Natural killer cell treated with Interleukin-12 subunit alpha and Interleukin-12 subunit beta and Interleukin-15 and Interleukin-18, amount 100 ng/mL, for 72 hours (primary cell): ENCODE measurements at places on chromosomes 13 and 19. TPM values are rescaled to one million over a fixed set of nuclear protein-coding genes. Genes with fewer than 3 reads are reported as not detected.
A peak's percentile ranks its signal among the peaks of the same experiment; 100 is the strongest.

MZF1 gene
- 20.9 TPM for total RNA-seq

SIAH3 gene
- not detected for total RNA-seq

TLE5 gene
- 309 TPM for total RNA-seq

CEBPG gene
- 26.3 TPM for total RNA-seq

CEACAM4 gene
- not detected for total RNA-seq

ZNF439 gene
- 13.9 TPM for total RNA-seq

GRCh38 chr19:41933693-41934426 lies 5.6 kb upstream of the ERFL start:
- peaks cover 40% of the 10 kb centered on the region for H3K4me1 ChIP-seq
- H3K36me3 ChIP-seq, result no peaks in the 10 kb centered on the region
- no peak overlapping the region for H3K4me3 ChIP-seq

DNA sequence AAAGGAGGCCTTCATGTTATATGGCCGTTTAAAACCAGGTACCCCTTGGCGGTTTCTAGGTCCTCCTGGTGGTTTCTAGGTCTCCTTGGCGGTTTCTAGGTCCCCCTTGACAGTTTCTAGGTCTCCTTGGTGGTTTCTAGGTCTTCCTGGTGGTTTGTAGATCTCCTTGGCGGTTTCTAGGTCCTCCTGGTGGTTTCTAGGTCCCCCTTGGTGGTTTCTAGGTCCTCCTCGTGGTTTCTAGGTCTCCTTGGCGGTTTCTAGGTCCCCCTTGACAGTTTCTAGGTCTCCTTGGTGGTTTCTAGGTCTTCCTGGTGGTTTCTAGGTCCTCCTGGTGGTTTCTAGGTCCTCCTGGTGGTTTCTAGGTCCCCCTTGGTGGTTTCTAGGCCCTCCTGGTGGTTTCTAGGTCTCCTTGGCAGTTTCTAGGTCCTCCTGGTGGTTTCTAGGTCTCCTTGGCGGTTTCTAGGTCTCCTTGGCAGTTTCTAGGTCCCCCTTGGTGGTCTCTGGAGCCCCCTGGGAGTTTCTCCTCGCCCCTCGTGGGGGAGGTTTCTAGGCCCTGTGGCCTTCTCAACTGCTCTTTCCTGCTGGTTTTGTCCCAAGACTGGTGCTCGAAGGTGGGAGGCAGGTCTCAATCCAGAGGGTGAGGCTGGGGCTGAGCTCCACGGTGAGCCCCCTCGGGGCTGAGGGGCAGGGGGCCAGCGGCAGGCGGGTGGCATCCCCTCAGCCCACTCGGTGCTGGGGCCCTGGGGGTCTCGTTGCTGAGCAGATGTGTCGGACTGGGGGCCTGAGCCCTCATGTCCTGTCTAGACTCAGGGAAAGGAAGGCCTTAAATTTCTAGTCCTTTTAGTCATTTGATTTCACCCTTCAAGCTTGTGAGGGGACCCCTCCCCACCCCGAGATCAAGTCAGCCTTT lies 8.0 kb downstream of the HCN2 start:
- H3K4me3 ChIP-seq, result no peak overlapping the region
- H3K4me1 ChIP-seq, result no peaks in the 10 kb centered on the region
- no peaks in the 10 kb centered on the region for H3K27me3 ChIP-seq
- DNase-seq, result no peak
- H3K27ac ChIP-seq, result no peak overlapping the region

DNA sequence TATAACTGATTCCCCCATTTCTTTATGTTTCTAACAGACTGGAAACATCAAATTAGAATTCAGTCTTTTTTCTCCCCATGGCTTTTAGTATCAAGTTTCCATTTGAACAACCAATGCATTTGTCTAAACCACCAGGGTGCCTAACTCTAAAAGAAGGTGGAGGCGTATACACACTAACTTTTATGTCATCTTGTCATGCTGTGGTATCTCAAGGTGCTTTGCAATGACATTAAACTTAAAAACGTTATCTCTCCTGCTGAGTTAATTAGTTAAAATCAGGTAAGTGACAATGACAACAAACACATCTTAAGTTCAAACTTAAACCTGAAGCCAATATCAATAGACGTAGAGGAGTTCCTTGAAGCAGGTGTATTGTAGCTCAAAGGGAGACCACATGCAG lies 1001.7 kb downstream of the PCDH17 start:
- no peak overlapping the region for H3K4me3 ChIP-seq
- no peak for DNase-seq
- H3K36me3 ChIP-seq, result no peaks in the 10 kb centered on the region
- no peaks in the 10 kb centered on the region for H3K27me3 ChIP-seq
- H3K4me1 ChIP-seq, result no peaks in the 10 kb centered on the region

GRCh38 chr19:18049385-18049784 lies 37.3 kb downstream of the IL12RB1 start:
- H3K4me3 ChIP-seq, result no peak overlapping the region
- peaks cover 16% of the 10 kb centered on the region for H3K27me3 ChIP-seq
- no peaks in the 10 kb centered on the region for H3K36me3 ChIP-seq
- no peak for DNase-seq
- no peak overlapping the region for H3K27ac ChIP-seq

GRCh38 chr13:106078191-106078590 lies 457.3 kb downstream of the EFNB2 start:
- no peaks in the 10 kb centered on the region for H3K36me3 ChIP-seq
- no peaks in the 10 kb centered on the region for H3K4me1 ChIP-seq
- DNase-seq, result no peak
- no peak overlapping the region for H3K27ac ChIP-seq
- H3K4me3 ChIP-seq, result no peak overlapping the region

DNA sequence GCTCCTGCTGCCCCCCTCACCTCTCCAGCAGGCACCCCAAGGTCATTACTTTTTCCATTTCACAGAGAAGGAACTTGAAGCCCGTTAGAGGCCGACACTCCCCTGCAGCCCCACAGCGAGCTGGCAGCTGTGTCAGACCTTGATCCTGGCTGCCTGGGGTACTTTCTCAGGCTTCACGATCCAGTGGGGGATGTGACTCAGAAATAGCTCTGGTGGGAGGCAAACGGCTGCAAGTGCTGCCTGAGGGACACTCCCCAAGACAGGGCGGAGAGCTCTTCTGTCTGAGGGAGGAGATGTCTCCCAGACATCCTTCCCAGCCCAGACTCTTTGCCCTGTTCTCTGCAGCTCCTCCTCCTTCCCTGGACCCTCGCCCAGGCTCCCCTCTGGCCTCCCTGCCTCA lies 4.8 kb downstream of the TSKS start:
- H3K27me3 ChIP-seq, result no peaks in the 10 kb centered on the region
- no peak for DNase-seq
- no peak overlapping the region for H3K27ac ChIP-seq
- no peak overlapping the region for H3K4me3 ChIP-seq

GRCh38 chr13:94878602-94879165 lies 166.3 kb upstream of the SOX21 start:
- H3K4me1 ChIP-seq, result no peaks in the 10 kb centered on the region

- no peak for DNase-seq
- H3K36me3 ChIP-seq, result no peaks in the 10 kb centered on the region
- H3K27ac ChIP-seq, result no peak overlapping the region
- peaks cover 6% of the 10 kb centered on the region for H3K4me1 ChIP-seq
Measured at GRCh38 chr13:110648848-110649421, 33.6 kb downstream of the NAXD start.

DNA sequence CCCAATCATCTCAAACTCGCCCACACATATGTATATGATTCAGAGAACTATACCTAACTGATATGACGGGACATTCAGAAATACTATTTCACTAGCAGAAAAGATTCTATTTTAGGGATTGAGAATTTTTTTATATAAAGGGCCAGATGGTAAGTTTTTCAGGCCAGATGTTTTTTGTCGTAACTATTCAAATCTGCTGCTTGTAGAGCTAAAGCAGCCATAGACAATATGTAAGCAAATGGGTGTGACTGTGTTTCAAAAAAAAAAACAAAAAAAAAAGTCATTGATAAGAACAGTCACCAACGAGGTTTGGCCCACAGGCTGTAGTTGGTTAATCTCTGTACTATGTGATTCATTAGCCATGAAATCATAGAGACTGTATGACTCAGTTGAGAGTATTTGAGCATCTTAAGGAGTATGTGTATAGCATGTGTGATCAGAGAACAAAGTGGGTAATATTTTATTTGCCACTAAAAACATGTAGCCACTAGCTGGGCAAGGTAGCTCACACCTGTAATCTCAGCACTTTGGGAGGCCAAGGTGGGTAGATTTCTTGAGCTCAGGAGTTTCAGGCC lies 2724.7 kb downstream of the PCDH9 start:
- no peak for DNase-seq
- H3K27ac ChIP-seq, result no peak overlapping the region
- H3K36me3 ChIP-seq, result peaks cover 4% of the 10 kb centered on the region
- no peak overlapping the region for H3K4me3 ChIP-seq

GRCh38 chr19:640606-641189 lies 1.0 kb downstream of the FGF22 start:
- H3K4me1 ChIP-seq, result peaks cover 10% of the 10 kb centered on the region
- H3K4me3 ChIP-seq, result no peak overlapping the region
- no peak for DNase-seq

DNA sequence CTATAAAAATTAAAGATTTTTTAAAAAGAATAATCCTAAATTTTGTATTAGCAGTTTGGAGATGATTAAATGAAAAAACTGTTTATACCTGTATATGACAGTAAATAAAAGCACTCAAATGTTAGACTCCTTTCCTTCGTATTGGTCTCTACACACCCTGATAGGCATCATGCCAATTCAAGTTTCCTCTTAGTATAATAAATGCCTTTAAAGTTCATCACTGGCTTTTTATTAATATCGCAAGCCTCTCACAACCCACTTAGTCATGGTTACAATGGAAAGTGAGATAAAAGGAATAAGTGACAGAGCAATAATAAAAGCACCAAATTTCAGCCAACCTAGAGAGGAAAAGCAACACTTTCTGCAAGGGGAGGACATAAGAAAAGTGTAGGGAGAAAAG lies 102.2 kb downstream of the PIBF1 start:
- H3K27ac ChIP-seq, result no peak overlapping the region
- H3K4me3 ChIP-seq, result no peak overlapping the region
- peaks cover 13% of the 10 kb centered on the region for H3K36me3 ChIP-seq

DNA sequence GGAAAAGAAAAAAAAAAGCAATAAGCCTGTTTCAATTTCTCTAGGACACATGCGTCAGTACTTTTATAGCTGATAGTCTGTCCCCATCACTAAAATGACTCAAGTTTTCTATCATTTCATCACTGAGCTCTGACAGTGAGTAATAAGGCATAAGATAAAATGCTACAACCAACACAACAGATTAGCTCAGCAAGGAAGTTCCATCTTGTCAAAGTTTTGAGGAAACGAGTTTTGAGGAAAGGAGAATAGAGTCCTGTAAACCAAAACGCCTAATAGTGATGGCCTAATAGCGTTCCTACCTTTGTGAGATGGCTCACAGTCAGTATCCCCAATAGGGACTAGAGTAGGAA lies 145.1 kb downstream of the LACC1 start:
- no peak overlapping the region for H3K4me3 ChIP-seq
- no peaks in the 10 kb centered on the region for H3K36me3 ChIP-seq
- H3K27me3 ChIP-seq, result peaks cover 13% of the 10 kb centered on the region
- H3K4me1 ChIP-seq, result peaks cover 6% of the 10 kb centered on the region
- no peak for DNase-seq

DNA sequence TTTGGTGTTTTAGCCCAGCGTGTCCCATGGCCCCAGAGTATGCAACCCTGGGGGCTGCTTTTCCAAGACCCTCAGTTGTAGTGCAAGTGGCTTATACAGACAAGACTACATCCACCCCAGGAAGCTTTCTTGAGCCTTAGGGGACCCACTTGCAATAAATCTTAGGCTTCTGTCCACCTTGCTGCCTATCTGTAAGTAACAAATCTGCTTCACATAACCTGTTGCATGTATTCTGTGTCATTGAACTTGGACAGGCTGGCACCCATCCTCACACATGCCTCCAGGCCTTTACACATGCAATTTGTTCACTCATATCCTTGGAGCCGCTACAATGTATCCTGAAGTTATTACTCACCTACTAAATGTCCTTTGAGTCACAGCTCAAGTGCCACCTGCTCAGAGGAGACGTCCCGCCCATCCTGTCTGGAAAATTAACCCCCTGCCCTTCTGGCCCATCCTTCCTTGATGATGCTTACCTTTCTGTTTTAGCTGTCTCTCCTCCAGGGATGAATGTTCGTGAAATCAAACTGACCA lies 101.2 kb downstream of the ZNF536 start:
- no peak for DNase-seq
- no peak overlapping the region for H3K27ac ChIP-seq
- no peaks in the 10 kb centered on the region for H3K36me3 ChIP-seq
- H3K27me3 ChIP-seq, result peaks cover 5% of the 10 kb centered on the region

DNA sequence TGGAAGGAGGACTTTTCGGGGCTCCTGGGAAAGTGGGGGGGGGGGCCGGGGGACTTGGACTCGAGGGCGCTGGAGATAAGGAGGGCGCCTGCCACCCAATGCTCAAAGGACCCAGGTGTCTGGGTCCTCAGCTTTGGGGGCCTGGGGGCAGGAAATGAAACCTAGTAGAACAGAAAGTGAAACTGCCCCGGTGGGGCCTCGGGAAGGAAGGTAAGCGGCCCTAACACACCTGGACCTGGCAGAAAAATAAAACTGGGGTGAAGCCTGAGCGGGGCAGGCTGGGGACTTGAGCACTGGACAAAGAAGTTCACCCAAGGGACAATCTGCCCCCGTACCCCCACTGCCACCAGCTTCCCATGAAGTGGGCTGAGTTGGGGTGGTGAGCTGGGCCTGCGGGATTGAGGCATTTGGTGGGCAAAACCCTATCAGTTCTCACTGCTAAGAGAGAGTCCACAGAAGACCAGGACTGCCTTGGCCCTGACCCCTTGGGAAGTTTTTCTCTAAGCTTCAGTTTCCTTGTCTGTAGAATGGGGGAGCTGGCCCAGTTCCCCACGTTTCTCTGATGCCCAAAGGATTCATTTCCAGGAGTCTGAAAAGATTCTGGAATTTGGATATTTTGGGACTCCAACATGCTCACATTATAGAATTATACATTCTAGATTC lies 2.3 kb downstream of the PRKD2 start:
- H3K4me1 ChIP-seq, result peaks cover 41% of the 10 kb centered on the region
- peak overlapping the region; percentile 95 for H3K4me3 ChIP-seq
- H3K27me3 ChIP-seq, result no peaks in the 10 kb centered on the region
- peak; percentile 71 for DNase-seq
- H3K36me3 ChIP-seq, result peaks cover 4% of the 10 kb centered on the region

DNA sequence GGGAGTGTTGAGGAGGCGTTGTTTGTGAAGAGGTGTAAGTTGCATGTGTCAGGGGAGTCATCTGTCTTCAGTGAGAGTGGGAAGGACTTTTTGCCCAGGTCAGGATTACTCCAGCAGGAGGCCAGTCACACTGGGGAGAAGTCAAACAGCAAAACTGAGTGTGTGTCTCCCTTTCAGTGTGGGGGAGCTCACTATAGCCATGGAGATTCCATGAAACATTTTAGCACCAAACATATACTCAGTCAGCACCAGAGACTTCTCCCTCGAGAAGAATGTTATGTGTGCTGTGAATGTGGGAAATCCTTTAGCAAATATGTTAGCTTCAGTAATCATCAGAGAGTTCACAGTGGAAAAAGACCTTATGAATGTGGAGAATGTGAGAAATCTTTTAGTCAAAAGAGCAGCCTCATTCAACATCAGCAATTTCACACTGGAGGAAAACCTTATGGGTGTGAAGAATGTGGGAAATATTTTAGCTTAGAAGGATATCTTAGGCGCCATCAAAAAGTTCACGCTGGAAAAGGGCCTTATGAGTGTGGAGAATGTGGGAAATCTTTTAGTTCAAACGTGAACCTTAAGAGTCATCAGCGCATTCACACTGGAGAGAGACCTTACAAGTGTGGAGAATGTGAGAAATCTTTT lies 8.4 kb upstream of the ZNF587 start:
- H3K4me3 ChIP-seq, result no peak overlapping the region
- DNase-seq, result no peak
- peaks cover 12% of the 10 kb centered on the region for H3K36me3 ChIP-seq
- no peaks in the 10 kb centered on the region for H3K27me3 ChIP-seq
- no peak overlapping the region for H3K27ac ChIP-seq

GRCh38 chr13:112111239-112111857 lies 44.4 kb downstream of the SOX1 start:
- H3K27ac ChIP-seq, result no peak overlapping the region
- DNase-seq, result no peak
- peaks cover 6% of the 10 kb centered on the region for H3K36me3 ChIP-seq
- H3K4me3 ChIP-seq, result no peak overlapping the region
- H3K4me1 ChIP-seq, result no peaks in the 10 kb centered on the region
